ENCODE measurements at places on chromosomes 1 and 21.

- DNase-seq: no peak
Measured at GRCh38 chr1:8461351-8462110, 143.6 kb downstream of the SLC45A1 start.

DNA sequence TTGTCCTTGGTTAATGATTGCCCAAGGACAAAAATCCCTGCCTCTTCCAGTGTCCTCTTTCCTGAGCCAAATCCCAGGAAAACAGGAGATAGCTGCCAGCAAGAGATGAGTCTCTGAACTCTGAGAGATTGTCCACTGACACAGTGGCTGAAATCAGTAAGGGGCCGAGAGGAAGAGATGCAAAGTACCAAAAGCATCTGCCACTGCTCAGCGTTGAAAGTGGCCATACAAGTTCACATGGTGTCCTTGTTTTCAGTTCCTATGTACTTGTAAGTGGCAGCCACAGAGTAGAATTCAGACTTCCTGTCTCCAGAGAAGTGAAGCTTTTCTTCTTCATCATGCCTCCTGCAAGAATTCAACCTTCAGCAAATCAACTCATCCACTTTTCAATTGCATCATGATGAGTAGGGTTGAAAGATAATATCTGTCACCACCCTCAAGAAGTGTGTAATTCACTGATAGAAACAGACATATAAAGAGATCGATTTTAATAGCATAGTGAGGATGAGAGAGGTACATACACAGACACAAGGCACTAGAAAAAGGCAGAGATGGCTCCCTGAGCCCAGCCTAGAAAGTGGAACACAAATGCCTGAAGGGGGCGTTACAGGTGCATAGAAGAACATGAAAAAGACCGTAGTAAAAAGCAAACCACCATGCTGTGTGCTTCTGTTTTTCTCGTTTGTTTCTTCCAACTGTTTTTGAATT lies 185.8 kb downstream of the MRPL39 start:
- no peak for DNase-seq

DNA sequence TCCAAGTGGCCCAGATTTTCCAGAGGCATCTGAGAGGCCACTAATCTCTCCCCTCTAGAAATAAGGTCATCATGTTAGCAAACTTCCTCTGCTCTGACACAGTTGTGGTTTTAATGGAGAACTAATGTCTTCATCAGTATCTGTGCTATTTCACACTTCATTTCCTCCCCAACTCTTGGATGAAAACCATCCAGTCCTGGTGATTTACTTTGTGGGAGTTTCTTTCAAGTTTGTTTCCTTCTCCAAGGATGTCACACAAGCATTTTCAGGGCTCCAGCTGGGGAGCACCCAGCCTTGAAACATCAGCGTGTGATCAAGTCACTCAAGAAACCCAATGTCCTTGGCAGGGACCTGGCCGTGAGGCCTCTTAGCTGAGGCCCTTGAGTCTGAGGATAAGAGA lies 38.8 kb downstream of the TBX15 start:
- no peak for DNase-seq

- DNase-seq: no peak
Measured at GRCh38 chr1:37323486-37324377, 150.6 kb upstream of the ZC3H12A start.

GRCh38 chr1:6521536-6521935 lies 30.1 kb upstream of the PLEKHG5 start:
- DNase-seq: no peak

DNA sequence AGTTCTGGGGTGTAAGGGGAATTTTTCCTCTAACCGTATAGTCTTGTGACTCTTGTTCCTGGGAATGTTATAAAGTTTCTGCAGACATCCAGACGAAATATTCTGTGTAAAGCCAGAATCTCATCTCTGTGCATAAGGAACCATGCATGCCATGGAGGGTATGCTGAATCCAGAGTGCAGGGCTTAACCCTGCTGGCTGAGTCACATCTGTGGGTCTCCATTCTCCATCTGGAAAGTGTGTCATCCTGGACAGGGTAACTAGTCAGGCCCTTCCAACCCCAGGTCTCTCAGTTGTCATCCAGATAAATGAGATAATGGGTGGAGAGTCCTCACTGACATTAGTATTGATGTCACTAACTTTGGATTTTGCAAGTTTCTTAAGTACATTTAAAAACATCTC lies 48.8 kb downstream of the ATP5PO start:
- DNase-seq: no peak

GRCh38 chr1:235261243-235261642 lies 66.7 kb downstream of the ARID4B start:
- no peak for DNase-seq

GRCh38 chr1:178973652-178974101 lies 52.0 kb upstream of the FAM20B start:
- no peak for DNase-seq

DNA sequence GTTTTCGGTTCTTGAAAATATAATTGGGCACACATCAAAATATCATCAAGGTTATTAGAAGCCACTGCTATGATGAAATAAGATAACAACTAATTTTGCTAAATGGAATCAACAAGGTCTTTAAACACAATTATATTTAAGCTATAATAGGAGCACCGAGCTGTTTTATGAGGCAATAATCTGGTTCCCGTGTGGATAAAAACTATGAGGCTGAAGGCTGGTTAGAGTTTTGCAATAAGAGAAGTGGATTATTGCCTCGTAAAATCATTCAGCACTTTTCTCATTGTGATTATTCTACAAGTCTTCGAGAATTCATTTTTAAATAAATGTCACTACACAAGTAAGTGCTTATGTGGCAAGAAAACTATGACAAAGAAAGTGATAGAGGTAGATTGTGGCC lies 975.7 kb upstream of the ADGRL2 start:
- no peak for DNase-seq

- DNase-seq: no peak
Measured at GRCh38 chr1:227317523-227318015, 723 bp downstream of the CDC42BPA start.
